ENCODE measurements at places on chromosomes 5 and 9. TPM values are rescaled to one million over a fixed set of nuclear protein-coding genes. Genes with fewer than 3 reads are reported as not detected.

SV2C gene
- not detected for total RNA-seq

PCDHB11 gene
- 0.55 TPM for total RNA-seq

GABRA6 gene
- total RNA-seq: not detected

PCDHGA5 gene
- 0.66 TPM for total RNA-seq

ADRA1B gene
- not detected for total RNA-seq

PTCD2 gene
- total RNA-seq: 25.6 TPM

SH3PXD2B gene
- 90.2 TPM for total RNA-seq

CKMT2 gene
- not detected for total RNA-seq

PDE8B gene
- total RNA-seq: not detected

BAAT gene
- total RNA-seq: 0.85 TPM
